Fibroblast of villous mesenchyme (primary cell): ENCODE measurements at places on chromosomes 3 and 15. TPM values are rescaled to one million over a fixed set of nuclear protein-coding genes. Genes with fewer than 3 reads are reported as not detected.

The LEKR1 gene
- total RNA-seq = 0.86 and 0.97 TPM in 2 replicates

The CCDC54 gene
- total RNA-seq = not detected in 2 replicates

The CPB1 gene
- total RNA-seq = not detected in 2 replicates

The ADAMTSL3 gene
- under 0.01 TPM in 2 replicates for total RNA-seq

The ADGRG7 gene
- not detected in 2 replicates for total RNA-seq

The C15orf39 gene
- total RNA-seq = 8.1 and 9.1 TPM in 2 replicates

The CPN2 gene
- total RNA-seq = not detected in 2 replicates

The ECT2 gene
- 36.1 and 73.4 TPM in 2 replicates for total RNA-seq

The SNTN gene
- total RNA-seq = not detected in 2 replicates

The UQCRC1 gene
- total RNA-seq = 405 and 418 TPM in 2 replicates

The CAND2 gene
- total RNA-seq = 4.7 and 6.1 TPM in 2 replicates

The OR4F6 gene
- total RNA-seq = not detected in 2 replicates
